ENCODE measurements at places on chromosomes 12 and 14.

DNA sequence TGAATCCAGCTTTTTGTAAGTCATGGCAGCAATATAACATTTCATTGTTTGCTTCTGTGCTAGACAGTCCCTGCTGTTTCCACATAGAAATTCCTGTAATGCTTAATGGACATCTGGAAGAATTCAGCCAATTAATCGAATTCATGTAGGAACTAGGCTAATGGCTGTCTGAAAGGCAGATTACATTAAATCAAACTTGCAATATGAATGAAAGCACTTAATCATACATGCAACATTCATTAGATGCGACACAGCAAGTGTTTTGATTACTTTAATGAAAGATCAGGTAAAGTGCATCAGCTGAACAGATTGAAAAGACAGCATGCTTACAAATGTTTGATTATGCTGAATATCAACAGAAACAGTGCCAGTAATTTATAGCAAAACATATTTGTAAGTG lies 24.1 kb upstream of the INSM2 start:
- DNase-seq = no peak

DNA sequence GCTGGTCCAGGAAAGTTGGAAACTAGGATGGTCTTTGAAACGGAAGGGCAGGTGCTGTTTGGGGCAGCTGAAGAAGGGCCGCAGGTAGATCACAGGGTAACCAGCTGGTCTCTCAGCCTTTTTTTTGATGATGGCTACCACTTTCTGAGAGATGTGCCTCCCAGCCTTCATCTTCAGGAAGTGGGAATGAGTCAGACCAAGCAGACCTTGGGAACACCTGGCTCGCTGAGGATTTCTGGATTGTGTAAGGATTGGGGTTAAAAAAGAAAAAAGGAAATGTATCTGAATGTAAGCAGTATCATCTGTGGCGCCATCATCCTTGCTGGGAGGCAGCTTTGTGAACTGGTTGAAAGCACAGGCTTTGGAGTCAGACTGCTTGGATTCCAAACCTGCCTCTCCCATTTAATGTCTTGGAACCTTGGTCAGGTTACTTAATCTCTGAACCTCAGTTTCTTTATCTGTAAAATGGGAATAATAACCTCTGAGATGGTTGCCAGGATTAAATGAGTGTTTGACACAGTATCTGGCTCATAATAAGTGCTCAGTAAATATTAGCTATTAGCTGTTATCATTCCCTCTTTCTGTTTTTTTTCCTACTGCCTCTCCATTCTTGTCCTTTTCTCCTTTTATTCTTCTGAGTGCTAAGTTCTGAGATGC lies 1.7 kb downstream of the PRPF40B start:
- DNase-seq = no peak

GRCh38 chr12:12158858-12159257 lies 88.1 kb downstream of the BCL2L14 start:
- no peak for DNase-seq

DNA sequence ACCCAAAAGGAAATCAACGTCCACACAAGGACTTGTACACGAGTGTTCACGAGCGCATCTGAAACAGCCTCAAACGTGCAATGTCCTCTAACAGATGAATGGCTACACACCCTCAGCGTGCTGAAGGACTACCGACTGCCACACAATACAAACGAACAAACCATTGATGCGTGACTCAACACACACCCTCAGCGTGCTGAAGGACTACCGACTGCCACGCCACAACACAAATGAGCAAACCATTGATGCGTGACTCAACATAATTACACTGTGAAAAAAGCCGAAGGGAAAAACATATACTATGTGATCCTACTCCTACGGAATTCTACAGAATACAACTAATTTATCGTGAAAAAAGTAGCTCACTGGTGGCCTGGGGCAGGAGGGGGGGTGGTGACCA lies 25.1 kb upstream of the BTBD6 start:
- no peak for DNase-seq

DNA sequence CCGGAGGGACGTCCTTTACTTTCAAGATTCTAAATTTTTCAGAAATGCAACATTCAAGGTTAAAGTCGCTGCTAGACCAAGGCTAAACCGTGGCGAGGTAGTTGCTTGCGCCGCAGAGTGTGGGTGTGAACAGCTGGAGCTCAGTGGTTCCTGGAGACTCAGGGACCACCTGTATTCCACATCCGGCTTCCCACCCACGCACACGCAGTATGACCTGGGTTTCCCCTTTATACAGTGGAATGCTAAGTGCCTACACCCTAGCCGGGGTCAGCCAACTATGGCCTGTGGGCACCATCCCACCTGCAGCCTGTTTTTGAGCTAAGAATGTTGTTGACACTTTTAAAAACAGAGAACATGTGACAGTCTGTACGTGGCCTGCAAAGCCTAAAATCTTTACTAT lies 42.9 kb upstream of the TESC start:
- no peak for DNase-seq

- DNase-seq = no peak
These were observed 3.5 kb downstream of the VWF start for GRCh38 chr12:6120796-6121473.

- no peak for DNase-seq
These were observed 155.6 kb upstream of the LMNTD1 start for GRCh38 chr12:25708661-25709060.

DNA sequence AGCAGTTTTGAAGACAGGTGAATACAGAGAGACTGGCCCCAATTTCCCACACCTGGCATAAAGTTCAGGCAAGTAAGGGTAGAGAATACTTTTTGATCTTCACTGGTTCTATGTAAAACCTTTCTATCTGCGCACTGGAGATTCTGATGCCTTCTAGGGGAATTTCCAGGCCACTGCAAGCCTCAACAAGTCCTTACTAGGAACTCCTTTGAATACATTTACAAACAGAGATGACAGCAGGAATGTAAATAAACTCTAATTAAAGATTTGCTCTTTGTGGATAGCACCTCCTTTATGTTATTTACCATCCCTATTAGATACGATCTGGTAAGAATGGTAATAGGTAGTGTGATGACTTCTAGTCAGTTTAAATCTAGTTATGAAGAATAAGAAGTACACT lies 69.2 kb downstream of the NTN4 start:
- no peak for DNase-seq

Measured in GM12878 (cell line).